ENCODE measurements at places on chromosomes 7 and 10.

GRCh38 chr7:121456015-121456414 lies 59.9 kb upstream of the FAM3C start:
- no peak for DNase-seq

GRCh38 chr7:80844916-80845315 lies 73.9 kb downstream of the SEMA3C start:
- no peak for DNase-seq

GRCh38 chr7:30845426-30846135 lies 66.1 kb upstream of the AQP1 start:
- DNase-seq: no peak

DNA sequence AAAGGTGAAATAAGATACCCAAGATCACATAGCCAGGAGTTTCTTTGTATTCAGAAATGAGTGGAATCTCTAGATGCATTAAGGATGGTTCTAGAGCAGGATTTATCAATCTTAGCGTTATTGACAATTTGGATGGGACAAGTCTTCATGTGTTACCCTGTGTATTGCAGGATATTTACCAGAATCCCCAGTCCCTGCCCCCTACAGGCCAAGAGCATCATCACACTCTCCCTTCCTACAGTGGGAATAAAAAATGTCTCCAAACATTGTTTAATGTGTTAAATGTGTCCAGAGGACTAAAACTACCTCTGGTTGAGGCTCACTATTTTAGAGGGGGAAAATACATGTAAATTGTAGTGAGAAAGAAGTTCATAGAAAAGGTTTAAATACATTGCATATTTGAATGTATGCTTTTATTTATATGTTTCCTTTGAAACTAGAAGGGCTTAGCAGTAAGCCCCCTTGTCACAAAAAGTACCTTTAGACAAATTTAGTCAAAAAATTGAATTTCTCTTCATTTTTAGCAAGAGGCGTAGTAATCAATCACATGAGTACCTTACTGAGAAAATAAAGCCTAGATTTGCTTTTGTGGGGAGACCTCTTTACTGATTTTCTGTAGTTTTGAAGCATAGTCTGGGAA lies 141.2 kb downstream of the MLLT10 start:
- DNase-seq: peak; percentile 28

DNA sequence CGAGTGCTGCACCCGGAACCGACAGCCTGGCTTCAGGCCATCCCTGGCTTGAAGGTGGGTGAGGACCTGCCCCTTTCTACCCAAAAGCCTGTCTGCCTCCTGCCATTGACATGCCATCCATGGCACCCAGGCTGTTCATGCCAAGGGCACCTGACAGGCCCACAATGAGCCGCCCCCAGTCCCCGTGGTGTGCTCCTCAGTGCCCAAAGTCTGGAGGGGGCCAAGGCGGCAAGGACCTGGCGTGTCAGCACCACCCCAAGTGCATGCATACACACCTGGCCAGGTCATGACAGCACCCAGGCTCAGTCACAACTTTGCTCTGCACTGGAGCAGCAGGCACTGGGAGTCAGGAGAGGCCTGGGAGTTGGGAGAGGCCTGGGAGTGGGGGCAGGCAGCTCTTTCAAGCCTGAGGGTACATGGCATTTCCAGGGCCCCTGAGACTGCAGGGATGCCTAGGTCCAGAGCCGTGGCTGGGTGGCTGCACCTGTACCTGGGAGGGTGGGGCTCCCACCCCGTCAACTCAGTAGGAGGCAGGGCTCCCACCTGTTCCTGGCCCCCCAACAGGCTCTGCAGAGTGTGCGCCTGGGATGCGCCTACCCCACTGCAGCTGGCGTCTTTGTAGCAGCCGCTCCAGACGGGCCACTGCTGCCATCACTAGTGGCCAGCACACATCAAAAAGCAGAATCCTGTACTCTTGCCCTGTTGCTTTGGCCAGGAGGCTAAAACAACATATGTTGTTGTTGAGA lies 71.7 kb downstream of the ZNF467 start:
- DNase-seq: no peak

GRCh38 chr7:106959753-106960152 lies 84.8 kb upstream of the PRKAR2B start:
- DNase-seq: no peak

- DNase-seq: no peak
Measured at GRCh38 chr7:135834266-135834665, 85.7 kb upstream of the FAM180A start.

DNA sequence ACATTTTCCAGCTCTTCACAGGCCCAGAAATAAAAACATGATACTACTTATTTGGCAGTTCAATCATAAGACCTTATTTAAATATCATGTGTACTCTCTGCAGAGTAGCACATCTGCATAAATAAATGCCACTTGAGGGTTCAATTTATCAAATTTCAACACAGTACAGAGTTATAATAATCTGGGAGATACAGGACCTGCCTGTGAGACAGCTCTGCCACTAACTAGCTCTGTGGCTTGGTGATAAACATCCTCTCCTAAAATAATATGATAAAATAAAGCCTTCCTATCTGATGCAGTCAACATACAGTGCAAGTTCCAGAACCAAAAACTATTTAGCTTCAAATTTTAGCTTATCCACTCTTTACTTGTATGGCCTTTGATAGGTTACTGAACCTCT lies 90.9 kb upstream of the GATAD1 start:
- no peak for DNase-seq

DNA sequence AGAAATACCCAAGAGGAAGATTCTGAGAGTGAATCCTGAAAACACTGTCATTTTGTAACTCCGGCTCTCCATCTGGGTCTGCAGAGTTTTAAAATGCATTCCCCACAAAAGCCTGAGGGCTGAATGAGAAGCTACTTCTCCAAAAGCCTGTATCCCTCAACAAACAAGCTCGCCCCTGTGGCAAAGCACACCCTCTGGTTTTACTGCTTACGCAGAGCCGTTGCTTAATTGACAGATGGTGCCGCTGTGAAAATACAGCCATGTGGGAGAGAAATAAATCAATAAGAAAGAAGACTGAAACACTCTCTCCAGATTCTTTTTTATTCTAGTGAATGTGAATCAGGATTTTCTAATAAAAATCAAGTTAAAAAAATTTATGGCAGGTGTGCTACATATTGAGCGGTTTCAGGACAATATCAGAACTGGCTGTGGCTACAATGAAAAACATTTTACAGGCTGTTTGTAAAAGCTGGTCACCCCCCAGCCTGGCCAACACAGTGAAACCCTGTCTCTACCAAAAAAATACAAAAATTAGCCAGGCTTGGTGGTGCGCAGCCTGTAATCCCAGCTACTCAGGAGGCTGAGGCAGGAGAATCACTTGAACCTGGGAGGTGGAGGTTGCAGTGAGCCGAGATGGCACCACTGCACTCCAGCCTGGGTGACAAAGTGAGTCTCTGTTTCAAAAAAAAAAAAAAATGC lies 32.5 kb downstream of the C7orf33 start:
- no peak for DNase-seq

DNA sequence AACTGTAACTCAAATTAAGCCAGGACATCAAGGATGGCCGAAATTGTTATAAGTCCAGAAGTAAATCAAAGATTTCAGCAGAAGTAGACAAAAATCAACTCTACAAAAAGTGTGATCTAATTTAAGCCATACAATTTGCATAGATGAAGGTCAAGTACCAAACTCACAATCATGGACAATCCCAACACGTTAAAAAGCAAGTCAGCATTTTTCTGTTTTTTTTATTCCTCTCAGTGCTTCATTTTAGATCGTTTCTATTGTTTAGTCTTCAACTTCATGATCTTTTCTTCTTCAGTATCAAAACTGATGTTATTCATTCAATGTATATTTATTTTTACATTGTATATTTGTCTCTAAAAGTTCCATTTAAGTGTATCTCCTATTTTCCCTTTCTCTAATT lies 674.3 kb upstream of the PHF14 start:
- no peak for DNase-seq

DNA sequence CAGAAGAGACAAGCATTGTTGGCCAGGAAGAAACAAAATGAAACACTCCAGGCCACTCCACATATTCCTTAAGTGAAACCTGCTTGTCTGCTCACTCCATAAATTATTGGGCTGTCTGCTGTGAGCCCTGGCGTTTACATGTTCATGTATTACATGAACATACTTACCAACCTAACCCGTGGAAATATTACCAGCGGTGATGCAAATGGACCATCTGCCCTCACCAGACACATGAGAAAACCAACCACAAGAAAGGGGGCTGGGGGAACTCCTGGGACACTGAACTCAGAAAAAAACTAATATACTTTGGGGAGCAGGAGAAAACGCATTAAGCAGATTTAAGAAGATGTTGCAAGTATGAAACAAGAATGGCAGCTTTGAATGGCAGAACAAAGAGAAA lies 731.2 kb upstream of the IGFBP3 start:
- no peak for DNase-seq

- DNase-seq: no peak
Measured at GRCh38 chr7:82468435-82468834, 24.9 kb upstream of the CACNA2D1 start.
